ENCODE measurements at places on chromosomes 7 and 10.
A peak's percentile ranks its signal among the peaks of the same experiment; 100 is the strongest.

- no peak for DNase-seq
These were observed 171.8 kb downstream of the SEMA3A start for GRCh38 chr7:84022684-84023308.

DNA sequence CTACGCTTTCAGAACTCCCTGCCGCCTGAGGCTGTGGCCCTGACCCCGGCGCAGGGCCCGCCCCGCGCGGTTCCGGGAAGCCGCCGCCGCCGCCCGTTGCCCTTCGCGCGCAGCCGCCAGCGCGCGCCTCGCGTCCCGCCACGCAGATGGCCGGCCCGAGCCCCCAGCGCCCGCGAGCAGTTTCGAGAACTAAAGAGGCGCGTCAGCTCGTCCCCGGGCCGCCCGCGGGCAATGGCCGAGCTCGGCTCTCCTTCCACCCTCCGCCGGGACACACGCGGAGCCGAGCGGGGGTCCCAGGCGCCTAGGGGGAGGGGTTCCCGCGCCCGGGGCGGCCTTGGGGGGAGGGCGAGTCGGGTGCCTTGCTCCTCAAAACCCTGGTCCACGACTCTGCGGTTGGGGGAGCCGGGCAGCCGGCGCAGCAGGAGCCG is 1.8 kb downstream of the HNRNPF start:
- no peak for DNase-seq

- DNase-seq, result no peak
These were observed 258.1 kb upstream of the IGFBP3 start for GRCh38 chr7:46179061-46179610.

DNA sequence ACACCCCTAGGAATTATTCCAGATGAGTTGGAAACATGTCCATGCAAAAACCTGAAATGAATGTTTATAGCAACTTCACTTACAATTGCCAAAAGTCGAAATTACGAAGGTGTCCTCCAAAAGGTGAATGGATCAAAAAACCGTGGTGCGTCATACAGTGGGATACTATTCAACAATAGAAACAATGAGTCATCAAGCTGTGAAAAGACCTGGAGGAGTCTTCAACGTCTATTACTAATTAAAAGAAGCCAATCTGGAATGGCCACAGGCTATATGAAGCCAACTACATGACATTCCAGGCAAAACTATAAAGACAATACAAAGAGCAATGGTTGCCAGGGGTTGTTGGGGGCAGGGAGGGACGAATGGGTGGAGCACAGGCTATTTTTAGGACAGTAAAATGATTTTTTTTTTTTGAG is 12.6 kb upstream of the PPP2R2D start:
- peak; percentile 85 for DNase-seq

Data from RWPE2 (cell line).